Pancreas (tissue), 10 donors: ENCODE measurements at places on chromosomes 1 and 21. TPM values are rescaled to one million over a fixed set of nuclear protein-coding genes. Genes with fewer than 3 reads are reported as not detected.

Gene ACOT7
- total RNA-seq: 3.1 TPM

- DNase-seq: no peak
- no peak overlapping the region for H3K4me3 ChIP-seq
- H3K4me1 ChIP-seq: no peaks in the 10 kb centered on the region
- H3K36me3 ChIP-seq: no peaks in the 10 kb centered on the region
- no peak overlapping the region for H3K27ac ChIP-seq
- H3K27me3 ChIP-seq: no peaks in the 10 kb centered on the region
Measured at GRCh38 chr1:114082867-114083585, 70.6 kb downstream of the SYT6 start.

DNA sequence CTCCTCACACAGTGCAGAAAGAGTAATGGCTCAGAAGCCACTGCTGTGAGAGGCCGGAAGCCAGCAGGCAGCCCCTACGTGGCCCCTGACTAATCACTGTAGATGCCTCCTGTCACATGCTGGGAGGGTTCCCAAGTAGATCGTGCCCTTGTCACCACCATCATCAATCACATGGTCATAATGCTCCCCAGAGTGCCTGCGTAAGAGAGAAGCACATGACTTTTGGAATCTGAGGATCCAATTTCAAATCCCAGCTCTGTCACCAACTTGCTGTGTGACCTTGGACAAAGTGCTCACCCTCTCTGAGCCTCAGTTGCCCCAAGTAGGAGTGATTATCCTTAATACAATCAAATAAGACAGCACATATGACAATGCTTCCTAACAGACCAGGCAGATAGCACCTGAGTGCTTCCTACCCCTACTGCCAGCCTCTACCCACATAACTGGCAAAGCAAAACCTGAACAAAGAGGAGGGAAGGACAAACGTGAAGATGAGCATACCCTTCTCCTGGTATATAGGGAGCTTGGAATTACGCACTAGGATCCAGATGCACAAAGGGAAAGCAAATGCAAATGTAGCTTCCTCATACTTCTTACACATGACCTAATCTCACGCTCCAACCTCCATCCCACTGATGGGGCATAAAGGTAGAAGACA is 65.7 kb downstream of the SDC3 start:
- H3K4me1 ChIP-seq: no peaks in the 10 kb centered on the region
- no peak for DNase-seq
- H3K4me3 ChIP-seq: no peak overlapping the region
- H3K27ac ChIP-seq: no peak overlapping the region
- no peaks in the 10 kb centered on the region for H3K27me3 ChIP-seq

- no peak overlapping the region for H3K4me3 ChIP-seq
- H3K27me3 ChIP-seq: no peaks in the 10 kb centered on the region
- H3K27ac ChIP-seq: no peak overlapping the region
- H3K4me1 ChIP-seq: peaks cover 6% of the 10 kb centered on the region
Measured at GRCh38 chr1:160322831-160323230, 20.2 kb downstream of the COPA start.

- H3K27ac ChIP-seq: no peak overlapping the region
- H3K4me1 ChIP-seq: peaks cover 17% of the 10 kb centered on the region
- no peaks in the 10 kb centered on the region for H3K27me3 ChIP-seq
- H3K36me3 ChIP-seq: no peaks in the 10 kb centered on the region
- no peak for DNase-seq
- no peak overlapping the region for H3K4me3 ChIP-seq
Measured at GRCh38 chr1:114745291-114745690, 12.5 kb downstream of the CSDE1 start.

DNA sequence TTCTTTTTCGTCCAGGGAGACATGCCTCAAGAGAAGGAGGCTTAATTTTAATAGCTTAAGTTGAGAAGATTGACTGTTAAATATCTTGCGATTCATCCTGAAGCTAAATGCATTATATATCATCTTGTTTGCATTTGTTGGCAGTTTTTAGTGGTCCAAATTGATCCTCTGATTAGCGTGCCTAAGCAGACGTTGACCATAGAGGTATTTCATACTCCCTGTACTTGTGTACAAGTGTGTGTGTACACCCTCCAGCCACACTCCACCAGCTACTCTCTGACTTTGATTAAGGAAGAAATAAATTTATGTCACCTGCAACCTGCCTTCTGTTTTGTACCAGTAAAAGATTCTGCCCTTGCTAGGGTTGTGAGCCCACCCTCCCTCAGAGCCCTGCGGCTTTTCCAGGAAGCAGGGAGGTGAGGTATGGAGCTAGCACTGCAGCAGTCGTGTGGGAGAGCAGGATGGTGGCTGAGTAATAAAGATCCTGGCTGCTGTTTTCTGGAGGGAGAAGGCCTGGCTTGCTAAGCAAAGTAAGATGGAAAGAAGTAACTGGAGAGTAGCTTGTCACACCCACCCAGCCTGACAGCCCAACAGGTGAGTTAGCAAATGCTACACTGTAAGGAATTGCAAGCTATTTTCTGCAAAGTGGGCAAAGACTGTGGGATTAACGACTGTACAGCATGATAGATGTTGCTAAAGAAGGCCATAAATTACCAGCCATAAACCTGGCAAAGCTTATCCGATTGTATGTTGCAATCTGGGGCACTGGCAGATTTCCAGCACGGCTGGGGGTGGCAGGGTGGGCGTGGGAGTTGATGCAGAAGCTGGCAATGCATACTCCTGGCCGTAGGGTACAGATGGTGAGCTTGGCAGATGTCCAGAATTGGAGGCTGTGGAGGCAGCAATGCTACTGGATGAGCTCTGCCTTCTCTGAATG is 170.2 kb downstream of the TNR start:
- H3K27me3 ChIP-seq: no peaks in the 10 kb centered on the region
- H3K27ac ChIP-seq: no peak overlapping the region
- no peak overlapping the region for H3K4me3 ChIP-seq
- H3K4me1 ChIP-seq: no peaks in the 10 kb centered on the region

Gene NUP210L
- not detected for total RNA-seq

DNA sequence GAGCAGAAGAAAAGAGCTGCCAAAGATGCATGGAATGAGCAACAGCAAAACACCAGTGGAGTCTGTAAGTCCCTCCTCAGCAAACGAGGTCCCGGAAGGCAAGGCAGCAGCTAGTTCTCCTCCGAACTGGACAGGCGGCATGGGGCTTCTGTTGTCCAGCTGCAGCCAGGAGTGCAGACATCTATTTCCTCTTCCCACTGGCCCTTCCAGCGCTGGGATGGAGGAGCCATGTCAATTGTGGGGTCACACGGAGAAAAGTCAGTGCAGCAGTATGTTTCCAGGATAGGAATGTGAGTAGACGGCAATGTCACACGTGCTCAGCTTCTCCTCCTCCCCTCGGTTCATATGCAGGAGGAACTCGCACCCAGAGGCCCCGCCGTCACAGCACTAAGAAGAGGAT is 46.5 kb downstream of the STX6 start:
- H3K4me1 ChIP-seq: no peaks in the 10 kb centered on the region
- H3K27ac ChIP-seq: no peak overlapping the region

DNA sequence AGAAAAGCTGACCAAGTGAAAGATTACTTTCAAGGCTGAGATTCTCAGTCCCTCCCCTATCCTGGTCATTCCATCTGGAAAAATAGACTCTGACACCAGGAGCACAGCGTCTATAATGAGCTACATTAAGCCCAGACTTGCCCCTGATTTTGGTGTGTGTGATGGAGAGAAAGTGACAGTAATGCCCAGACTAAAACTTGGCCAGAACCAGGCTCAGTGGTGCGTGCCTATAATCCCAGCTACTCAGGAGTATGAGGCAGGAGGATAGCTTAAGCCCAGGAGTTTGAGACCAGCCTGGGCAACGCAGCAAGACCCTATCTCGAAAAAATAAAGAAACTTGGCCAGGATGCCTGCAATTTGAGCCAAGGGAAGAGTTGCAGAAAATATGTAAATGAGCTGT is 15.9 kb downstream of the PLEKHA6 start:
- H3K4me3 ChIP-seq: no peak overlapping the region
- no peak for DNase-seq
- no peaks in the 10 kb centered on the region for H3K36me3 ChIP-seq
- no peaks in the 10 kb centered on the region for H3K27me3 ChIP-seq
- H3K4me1 ChIP-seq: no peaks in the 10 kb centered on the region

Gene CLCA1
- not detected for total RNA-seq

GRCh38 chr1:67738401-67738800 is 53.4 kb downstream of the GADD45A start:
- no peak for DNase-seq
- peaks cover 21% of the 10 kb centered on the region for H3K4me1 ChIP-seq
- H3K4me3 ChIP-seq: no peak overlapping the region

Gene LHX8
- total RNA-seq: not detected

Gene RIMS3
- total RNA-seq: 0.55 TPM

Gene CTSE
- total RNA-seq: 8.7 TPM
